Mucosa of descending colon (tissue), 3 donors: ENCODE measurements at places on chromosomes 6 and 20. TPM values are rescaled to one million over a fixed set of nuclear protein-coding genes. Genes with fewer than 3 reads are reported as not detected.

KCNK15 gene
- total RNA-seq: 0.43 TPM

CPNE5 gene
- 15.2 TPM for total RNA-seq

BANF2 gene
- not detected for total RNA-seq

CFB gene
- 34.5 TPM for total RNA-seq

OLIG3 gene
- not detected for total RNA-seq

SIGLEC1 gene
- 3.3 TPM for total RNA-seq
